ENCODE measurements at places on chromosomes 12 and 14.

DNA sequence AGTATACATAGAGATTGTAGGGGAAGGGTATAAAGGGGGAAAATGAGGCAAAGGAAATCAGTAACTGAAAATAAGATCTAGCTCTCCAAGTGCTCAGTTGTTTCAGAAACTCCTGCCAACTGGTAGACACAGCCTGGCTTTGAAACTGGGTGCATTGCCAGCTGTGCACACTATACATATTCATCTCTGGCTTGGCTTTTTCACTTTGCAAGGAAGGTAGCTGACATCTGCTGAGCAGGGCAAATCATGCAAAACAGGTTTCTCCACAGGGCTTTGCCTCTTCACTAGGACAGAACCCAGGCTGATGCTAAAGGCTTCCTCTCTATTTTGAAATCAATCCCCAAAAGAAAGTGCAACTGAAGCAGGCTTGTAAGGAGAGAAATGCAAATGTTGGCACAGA lies 101.5 kb downstream of the HELB start:
- no peak for DNase-seq

DNA sequence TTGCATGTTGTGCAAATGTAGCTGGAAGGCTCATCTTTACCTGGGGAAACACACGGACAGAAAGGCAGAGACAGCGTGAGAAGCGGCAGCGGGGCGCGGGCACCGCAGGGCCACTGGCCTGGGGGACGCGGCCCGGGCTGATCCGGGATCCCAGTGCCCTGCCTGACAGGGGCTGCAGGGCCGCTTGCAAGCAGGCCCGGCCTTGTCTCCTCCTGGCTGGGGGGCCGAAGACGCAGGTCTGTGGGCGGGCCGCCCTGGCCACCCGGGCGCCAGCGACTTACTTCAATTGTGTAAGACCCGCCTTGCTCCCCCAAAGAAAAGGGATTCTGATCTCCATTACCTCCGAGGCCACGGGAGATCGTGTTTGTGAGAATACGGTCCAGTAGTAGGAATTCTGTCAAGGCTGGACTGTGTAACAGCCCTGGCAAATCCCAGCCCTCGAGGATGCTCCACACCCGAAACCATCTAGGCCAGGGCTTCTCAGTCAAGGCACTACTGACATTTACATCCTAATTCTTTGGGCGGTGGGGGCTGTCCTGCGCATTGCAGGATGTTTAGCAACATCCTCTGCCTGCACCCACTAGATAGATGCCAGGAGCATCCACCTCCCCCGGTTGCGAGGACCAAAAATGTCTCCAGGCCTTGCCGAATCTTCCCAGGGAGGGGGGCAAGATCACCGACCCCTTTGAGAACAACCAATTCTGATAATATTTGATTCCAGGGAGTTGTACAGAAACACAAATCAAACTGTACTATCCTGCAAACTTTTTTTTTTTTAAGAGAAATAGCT lies 95.6 kb downstream of the BCL11B start:
- DNase-seq = no peak

DNA sequence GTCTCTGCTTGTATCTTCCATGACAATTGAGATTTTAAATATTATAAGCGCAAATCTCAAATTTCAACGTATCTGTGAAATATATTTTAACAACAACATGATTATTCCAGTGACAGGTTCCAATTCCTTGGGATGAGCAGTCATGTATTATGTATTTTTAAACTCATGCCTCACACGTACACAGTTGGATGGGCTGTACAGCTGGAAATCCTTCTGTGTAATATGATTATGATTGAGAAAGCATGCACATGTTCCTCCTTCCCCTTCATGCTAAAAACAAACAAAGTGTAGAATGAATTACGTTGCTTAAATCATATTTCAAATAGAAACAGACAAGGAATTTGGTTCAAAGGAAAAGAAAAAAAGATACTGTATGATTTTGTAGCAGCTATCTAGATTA lies 428.3 kb downstream of the TMTC2 start:
- no peak for DNase-seq

GRCh38 chr12:104846056-104846767 lies 111.9 kb downstream of the SLC41A2 start:
- peak; percentile 52 for DNase-seq

- peak; percentile 26 for DNase-seq
Measured at GRCh38 chr12:80262346-80262745, 163.0 kb downstream of the OTOGL start.

GRCh38 chr12:18932715-18933114 lies 194.8 kb downstream of the CAPZA3 start:
- peak; percentile 44 for DNase-seq

GRCh38 chr12:65277994-65278575 lies 398 bp upstream of the MSRB3 start:
- no peak for DNase-seq

GRCh38 chr14:104337351-104337750 lies 199.0 kb downstream of the KIF26A start:
- DNase-seq = no peak

DNA sequence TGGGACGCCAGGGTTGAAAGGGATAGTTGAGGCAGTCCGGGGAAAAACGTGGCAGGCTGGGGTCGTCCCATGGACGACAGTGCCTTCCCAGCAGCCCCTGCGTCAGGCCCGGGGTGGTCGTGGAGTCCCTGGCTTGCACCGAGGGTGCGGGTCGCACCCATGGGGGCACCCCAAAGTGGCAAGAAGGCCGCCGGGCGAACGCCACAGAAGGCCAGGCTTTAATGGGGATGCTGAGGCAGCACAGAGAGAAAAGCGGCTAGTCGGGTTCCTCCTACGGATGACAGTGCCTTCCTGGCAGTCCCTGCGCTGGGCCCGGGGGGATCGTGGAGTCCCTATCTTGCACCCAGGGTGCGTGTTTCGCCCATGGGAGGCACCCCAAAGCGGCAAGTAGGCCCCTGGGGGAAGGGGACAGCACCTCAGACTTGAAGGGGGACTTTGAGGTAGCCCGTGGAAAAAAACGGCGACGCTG lies 158.6 kb upstream of the ALG10B start:
- DNase-seq = no peak

DNA sequence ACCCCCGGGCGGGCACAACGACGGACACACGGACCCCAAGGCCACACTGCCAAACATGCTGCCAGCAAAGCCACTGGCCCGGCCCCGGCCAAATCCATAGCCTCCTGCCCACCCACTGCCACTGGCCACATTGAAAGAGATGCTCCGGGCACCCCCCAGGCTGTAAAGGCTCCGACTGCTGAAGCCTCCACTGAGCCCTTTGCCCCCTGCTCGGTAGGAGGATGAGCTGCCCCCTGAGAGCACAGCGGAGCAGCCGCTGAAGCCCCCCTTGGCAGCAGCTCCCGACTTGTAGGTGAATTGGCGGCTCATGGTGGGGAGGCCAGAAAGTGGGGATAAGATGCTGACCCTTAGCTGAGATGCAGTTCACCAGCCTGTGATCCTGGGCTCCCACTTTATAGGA lies at the start of gene KRT73:
Gene KRT73, minus strand, starts transcription at position 344 of the 400 bp plus-strand sequence. Its CDS starts 35 bp downstream, at position 309.
- no peak for DNase-seq

DNA sequence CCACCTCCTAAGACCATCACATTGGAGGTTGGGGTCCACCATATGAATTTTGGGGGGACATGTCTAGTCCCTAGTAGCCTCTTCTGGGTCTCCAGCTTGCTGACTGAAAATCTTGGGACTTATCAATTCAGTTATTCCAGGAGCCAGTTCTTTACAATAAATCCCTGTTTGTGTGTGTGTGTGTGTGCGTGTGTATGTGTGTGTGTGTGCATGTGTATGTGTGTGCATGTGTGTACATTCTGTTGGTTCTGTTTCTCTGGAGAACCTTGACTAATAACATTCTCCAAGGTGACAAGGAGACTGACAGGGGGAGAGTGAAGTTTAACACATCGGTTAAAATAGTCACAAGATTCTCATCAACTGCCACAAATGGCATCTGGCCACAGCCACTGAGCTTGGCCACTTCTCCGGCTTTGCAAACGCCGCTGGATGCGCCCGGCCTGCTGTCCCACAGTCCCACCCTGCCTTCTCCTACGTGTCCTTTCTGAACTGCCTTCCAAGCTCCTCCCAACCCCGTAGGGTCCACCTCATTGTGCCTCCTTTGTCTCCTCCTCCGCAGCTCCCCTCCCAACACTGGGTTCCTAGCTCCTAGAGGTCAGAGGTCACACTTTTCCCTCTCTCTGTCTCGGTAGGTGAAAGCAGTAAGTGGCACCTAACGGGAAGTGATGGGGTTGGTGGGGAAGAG lies 88.1 kb upstream of the DIO3 start:
- no peak for DNase-seq

DNA sequence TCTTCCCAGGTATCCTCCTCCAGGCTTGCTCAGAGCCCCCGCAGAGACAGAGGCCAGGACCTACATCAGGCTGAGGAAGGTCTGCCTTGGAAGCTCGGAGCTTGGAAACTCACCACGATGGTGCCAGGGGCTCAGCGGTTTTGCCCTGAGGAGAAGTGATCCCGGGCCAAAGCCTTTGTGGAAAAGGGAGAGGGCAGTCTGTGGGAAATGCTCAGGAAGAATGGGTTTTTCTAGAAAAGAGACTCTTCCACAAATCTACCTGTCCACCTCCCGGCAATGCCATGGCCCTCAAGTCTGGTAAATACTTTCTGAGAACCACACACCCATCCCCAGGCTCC lies 8.0 kb downstream of the KRT2 start:
- no peak for DNase-seq

- DNase-seq = no peak
Measured at GRCh38 chr12:52926596-52927234, 21.8 kb upstream of the KRT8 start.

DNA sequence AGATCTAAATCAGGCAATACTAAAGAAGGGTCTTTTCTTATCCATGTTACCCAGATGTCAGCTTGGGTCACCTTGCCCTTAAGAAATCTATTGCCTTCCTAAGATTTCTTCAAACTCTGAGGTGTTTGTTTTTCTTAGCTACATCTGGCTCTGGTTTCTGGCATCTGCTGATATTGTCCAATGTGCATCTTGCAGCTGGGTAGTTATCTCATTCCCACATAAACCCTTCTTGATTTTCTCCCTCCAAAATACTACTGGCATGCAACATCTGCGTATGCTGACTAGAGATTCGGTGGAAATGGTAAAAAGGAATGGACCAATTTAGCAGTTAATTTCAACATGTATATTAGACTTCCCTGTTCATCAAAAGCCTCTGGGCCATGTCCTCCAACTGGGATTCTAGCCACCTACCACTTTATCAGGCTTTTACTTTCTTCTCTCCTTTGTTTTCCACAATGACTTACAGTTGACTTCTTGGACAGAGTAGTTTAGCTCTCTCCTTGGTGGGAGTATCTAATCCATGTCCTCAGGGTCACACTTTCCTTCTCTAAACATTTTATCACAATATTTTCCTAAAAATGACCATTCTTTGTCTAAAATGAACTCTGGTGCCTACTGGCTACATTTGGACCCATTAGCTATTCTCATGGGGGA lies 324.8 kb upstream of the FAR2 start:
- DNase-seq = no peak

All from IMR-90 (cell line).